CD4-positive, alpha-beta T cell (primary cell): ENCODE measurements at places on chromosomes 4 and X. TPM values are rescaled to one million over a fixed set of nuclear protein-coding genes. Genes with fewer than 3 reads are reported as not detected.

SLC4A4 gene
- total RNA-seq = 0.08 TPM

OTUD4 gene
- total RNA-seq = 81.1 TPM

RAB33A gene
- total RNA-seq = 14.8 TPM

DNA sequence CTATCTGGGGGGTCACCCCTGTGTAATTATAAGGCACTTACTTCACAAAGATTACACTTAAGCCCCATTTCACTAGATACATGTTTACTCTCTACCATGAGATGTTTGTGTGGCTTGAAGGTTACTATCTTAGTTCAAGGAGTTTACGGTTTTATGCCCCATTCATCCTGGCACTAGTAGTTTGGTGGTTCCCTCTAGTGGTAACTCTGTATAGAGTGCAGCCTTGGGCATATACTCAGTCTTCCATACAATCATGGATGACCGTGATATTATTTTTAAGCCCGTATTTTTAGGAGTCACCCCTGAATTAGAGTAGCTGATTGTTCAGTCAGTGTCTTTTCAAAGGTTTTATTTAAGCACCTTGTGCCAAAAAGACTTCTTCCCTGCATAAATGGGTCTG is 109.9 kb upstream of the FAM47C start:
- no peak overlapping the region for H3K27ac ChIP-seq
- no peaks in the 10 kb centered on the region for H3K27me3 ChIP-seq
- H3K4me3 ChIP-seq = no peak overlapping the region
- no peaks in the 10 kb centered on the region for H3K4me1 ChIP-seq
- H3K36me3 ChIP-seq = no peaks in the 10 kb centered on the region

- no peak overlapping the region for H3K4me3 ChIP-seq
- H3K4me1 ChIP-seq = no peaks in the 10 kb centered on the region
- H3K27ac ChIP-seq = no peak overlapping the region
- no peaks in the 10 kb centered on the region for H3K27me3 ChIP-seq
- DNase-seq = no peak
- no peaks in the 10 kb centered on the region for H3K36me3 ChIP-seq
Measured at GRCh38 chr4:70651864-70652506, 14.3 kb downstream of the JCHAIN start.

DNA sequence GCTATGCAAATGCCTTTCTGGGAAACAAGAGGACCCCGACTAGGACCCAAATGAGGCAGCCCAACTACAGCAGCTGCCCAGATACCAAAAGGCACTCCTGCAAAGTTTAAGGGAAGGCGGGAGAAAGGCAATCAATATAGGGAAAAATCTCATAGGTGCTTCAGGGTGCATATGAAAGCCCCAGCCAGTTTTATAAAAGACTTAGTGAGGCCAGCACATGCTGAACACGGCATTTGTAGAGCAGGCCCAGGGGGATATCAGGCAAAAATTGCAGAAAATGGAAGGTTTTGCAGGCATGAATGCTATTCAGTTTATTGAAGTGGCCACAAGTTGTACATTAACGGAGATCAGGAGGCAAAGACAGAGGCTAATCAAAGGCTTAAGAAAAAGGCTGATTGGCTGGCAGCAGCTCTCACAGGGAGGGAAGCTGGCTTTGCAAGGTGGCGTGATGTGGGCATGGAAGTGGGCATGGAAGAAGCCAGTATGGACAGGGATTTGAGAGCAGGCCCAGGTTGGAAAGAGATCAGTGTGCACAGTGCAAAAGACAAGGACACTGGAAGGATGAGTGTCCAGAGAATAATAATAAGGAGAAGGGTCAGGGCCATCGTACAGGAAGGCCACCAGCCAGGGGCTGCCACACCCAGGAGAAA is 37.7 kb upstream of the UGT2B7 start:
- no peaks in the 10 kb centered on the region for H3K36me3 ChIP-seq
- no peak overlapping the region for H3K4me3 ChIP-seq
- H3K27ac ChIP-seq = no peak overlapping the region
- no peaks in the 10 kb centered on the region for H3K27me3 ChIP-seq

DNA sequence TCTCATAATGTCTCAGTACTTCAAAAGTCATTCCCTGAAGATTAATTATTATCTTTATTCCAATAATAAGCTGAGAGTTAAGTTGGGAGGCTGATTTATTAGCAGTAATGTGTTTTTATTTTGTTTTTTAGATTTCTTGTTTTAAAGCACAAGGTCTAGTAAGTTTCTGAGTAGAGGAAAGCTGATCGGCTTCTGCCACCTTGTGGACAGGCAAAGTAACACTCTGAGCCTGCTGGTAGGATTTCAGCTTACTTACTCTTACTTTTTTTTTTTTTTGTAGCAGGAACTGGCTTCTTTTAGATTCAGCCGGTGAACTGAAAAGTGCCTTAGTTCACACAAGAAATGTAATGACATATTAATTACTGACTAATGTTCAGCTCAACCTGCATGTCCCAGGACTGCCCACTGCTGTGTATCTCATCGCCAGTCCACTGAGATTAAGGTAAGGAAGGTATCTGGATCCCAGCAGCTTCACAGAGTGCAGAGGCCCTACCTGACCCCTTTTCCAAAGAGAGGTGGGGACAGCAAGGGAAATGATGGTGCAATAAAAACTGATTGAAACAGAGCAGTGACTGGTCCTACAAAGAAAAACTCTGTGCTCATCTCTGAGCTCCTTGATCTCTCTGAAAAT is 126.5 kb downstream of the ADGRA3 start:
- H3K4me3 ChIP-seq = no peak overlapping the region
- no peaks in the 10 kb centered on the region for H3K36me3 ChIP-seq
- DNase-seq = no peak
- H3K27me3 ChIP-seq = no peaks in the 10 kb centered on the region
- H3K27ac ChIP-seq = no peak overlapping the region

DNA sequence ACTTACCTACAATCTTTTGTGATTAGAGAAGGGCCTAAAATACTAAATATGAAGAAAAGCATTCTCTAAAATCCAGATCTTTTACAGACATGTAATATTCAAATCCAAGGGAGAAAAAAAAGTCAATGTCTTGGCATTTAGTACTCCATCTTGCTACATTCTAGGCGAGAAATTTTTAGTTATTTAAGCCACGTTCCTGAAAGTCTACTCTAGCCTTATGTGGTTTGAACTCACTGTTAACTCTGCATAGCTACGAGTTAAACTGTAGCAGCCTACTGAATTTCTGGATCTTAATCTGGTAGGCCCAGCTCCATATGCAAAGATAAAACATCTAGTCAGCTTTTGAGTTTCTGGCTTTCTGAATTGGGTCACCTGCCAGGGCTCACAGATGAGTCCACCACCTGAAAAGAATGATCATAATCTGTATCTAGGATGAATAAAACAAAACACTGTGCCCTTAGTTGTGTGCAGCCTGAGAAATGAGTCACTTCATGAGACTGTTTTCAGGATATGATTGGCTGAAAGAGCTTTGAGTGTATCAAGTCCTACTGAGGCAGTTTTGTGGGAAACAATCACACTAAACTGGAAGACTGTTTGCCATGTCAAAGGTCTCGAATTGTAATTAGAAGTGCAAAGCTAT is 3.2 kb upstream of the NEK1 start:
- peaks cover 22% of the 10 kb centered on the region for H3K4me1 ChIP-seq
- no peak for DNase-seq
- no peaks in the 10 kb centered on the region for H3K27me3 ChIP-seq
- no peak overlapping the region for H3K27ac ChIP-seq
- no peaks in the 10 kb centered on the region for H3K36me3 ChIP-seq

DNA sequence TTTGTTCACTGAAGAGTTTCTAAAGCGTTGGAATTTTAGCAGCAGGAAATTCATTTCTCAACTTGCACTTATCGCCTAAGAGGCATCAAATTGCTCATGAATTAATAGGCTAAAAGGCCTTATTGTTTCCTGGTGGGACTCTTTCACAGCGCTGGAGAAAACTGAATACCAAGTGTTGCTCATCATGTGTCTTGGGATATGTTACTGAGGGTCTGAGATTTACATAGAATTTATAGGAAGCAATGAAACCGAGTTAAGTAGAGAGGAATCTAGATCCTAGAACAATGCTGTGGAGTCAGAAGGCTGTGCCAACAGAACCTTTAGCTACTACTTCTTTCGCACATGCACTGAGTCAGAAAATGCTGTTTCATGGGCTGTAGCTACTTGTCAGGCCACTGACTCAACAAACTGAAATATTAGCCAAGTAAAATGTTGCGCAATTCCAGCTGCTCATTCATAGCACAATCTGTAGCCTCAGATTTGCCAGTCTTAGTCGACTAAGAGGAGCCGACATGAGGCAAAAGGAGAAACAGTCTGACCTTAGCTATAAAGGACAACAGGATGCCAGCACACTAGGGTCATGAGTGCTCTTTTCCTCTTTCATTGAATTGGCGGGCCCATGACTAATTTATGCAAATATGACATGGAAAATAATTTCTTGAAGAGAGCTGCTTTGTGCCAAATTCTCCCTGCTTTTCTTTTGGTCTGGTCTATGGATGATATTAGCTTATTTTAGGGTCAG is 35.9 kb upstream of the CXCL8 start:
- H3K4me1 ChIP-seq = no peaks in the 10 kb centered on the region
- DNase-seq = no peak
- no peak overlapping the region for H3K27ac ChIP-seq
- no peak overlapping the region for H3K4me3 ChIP-seq

ASB11 gene
- not detected for total RNA-seq

DNA sequence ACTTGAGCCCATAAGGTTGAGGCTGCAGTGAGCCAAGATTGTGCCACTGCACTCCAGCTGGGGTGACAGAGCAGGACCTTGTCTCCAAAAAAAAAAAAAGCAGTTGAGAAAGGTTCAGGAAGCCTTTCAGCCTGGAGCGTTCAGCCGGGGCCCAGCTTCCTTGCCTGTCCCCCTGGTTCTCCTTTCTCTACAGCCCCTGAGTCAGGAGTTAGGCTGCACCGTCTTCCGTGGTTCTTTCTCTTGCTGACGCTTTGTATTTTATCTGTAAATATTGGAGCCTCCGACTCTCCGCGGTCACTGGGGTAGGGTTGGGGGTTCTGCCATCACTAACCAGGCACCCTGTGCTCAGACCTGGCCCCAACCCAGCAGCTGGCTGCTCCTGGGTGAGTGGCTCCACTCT is 13.8 kb upstream of the UVSSA start:
- no peak overlapping the region for H3K27ac ChIP-seq
- DNase-seq = no peak
- H3K36me3 ChIP-seq = peaks cover 57% of the 10 kb centered on the region
- no peak overlapping the region for H3K4me3 ChIP-seq
- peaks cover 61% of the 10 kb centered on the region for H3K4me1 ChIP-seq

MAGEE2 gene
- total RNA-seq = not detected

MAGEA2B gene
- total RNA-seq = not detected

DNA sequence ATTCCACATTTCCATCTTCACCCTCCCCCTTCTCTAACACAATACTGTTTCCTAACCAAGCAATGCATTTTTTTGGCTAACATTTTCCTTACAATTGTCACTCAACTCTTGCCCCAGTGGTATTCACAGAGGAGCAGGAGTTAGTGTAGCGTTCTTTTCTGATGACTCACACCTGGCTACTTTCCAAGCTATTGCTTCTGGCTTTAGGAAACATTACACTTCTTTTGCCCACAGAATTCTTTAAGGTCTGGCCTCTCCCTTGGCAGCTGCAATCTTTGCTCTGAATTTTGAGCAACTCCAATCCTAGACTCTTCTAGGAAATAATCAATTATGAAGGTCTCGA is 27.5 kb upstream of the PDGFC start:
- H3K4me1 ChIP-seq = no peaks in the 10 kb centered on the region
- no peak overlapping the region for H3K27ac ChIP-seq
- no peaks in the 10 kb centered on the region for H3K36me3 ChIP-seq

DNA sequence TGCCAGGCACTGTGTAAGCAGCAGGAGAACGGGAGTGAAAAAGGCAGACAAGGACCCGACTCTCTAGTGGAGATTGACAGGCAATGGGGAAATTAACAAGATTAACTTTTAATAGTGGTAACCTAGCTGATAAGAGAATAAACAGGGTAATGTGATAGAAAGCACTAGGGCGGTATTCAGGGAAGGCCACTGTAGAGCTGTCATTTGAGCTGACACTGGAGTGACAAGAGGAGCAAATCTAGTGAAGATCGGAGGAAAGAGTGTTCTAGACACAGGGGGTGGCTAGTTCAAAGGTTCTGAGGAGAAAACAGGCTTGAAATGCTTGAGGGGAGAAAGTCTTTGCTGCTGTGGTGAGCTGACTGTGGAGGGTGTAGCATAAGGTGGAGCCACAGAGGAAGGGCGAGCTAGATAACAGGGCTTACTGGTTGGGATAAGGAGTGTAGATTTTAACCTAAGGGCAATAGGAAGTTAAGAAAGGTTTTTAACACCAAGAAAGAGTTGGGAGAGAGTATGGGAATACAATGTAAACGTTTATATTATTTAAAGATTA is 122.8 kb downstream of the SLC10A7 start:
- H3K36me3 ChIP-seq = no peaks in the 10 kb centered on the region
- H3K4me3 ChIP-seq = no peak overlapping the region
- no peak overlapping the region for H3K27ac ChIP-seq
- no peaks in the 10 kb centered on the region for H3K4me1 ChIP-seq
- no peaks in the 10 kb centered on the region for H3K27me3 ChIP-seq

DNA sequence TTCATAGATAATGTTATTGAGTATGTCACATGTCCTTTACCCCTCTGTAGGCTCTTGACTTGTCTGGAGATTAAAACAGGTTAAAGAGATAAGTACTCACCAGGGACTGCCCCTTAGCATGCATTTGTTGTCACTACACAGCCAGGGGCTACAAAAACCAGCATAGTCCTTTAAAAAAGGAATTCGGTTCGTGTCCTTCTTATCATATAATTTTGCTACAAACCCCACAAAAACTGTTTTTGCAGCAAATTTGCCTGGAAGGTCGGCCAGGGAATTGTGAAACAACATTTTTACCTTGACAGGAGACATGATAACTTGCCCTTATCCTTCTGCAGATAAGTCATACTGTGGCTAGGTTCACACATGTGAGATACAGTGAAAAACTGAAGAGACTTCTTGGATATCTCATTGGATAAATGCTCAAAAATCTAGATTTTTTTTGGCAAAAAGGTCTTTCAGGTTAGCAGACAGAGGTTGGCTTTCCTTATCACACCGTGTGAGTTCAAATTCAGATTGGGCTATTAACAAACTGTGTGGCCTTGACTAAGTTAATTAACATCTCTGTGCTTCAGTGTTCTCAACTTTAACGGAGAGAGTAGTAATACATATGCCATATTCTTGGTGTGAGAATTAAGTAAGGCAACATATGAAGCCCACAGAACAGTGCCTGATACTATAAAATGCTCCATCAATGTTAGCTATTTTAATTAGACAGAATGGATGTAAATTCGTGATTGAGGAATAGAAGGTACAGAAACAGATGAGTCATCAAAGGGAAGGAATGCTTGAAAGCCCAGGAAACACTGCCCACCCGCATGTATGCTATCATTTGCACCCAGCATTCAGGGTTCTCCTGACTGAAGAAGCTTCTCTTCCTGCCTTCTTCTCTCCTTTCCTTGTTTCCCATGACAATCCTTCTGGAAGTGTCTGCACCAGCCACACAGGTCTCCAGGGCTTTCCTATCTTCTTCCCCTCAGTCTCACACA is 30.0 kb downstream of the FAM9C start:
- H3K36me3 ChIP-seq = no peaks in the 10 kb centered on the region
- H3K27me3 ChIP-seq = no peaks in the 10 kb centered on the region
- no peak for DNase-seq
- H3K4me1 ChIP-seq = peaks cover 40% of the 10 kb centered on the region
- peak overlapping the region; percentile 66 for H3K27ac ChIP-seq

MFAP3L gene
- total RNA-seq = 0.59 TPM

- H3K36me3 ChIP-seq = no peaks in the 10 kb centered on the region
- no peak overlapping the region for H3K27ac ChIP-seq
- H3K4me1 ChIP-seq = no peaks in the 10 kb centered on the region
- DNase-seq = no peak
- H3K27me3 ChIP-seq = no peaks in the 10 kb centered on the region
- no peak overlapping the region for H3K4me3 ChIP-seq
Measured at GRCh38 chr4:84342161-84342560, 156.9 kb downstream of the NKX6-1 start.
